ENCODE measurements at places on chromosomes 6 and 20.

- DNase-seq: no peak
Observed at GRCh38 chr6:153101461-153101860, 29.6 kb downstream of the RGS17 start.

- DNase-seq: no peak
Observed at GRCh38 chr6:25086500-25087091, 150.8 kb upstream of the RIPOR2 start.

- no peak for DNase-seq
Observed at GRCh38 chr20:4150070-4150441, 134.7 kb upstream of the RNF24 start.

DNA sequence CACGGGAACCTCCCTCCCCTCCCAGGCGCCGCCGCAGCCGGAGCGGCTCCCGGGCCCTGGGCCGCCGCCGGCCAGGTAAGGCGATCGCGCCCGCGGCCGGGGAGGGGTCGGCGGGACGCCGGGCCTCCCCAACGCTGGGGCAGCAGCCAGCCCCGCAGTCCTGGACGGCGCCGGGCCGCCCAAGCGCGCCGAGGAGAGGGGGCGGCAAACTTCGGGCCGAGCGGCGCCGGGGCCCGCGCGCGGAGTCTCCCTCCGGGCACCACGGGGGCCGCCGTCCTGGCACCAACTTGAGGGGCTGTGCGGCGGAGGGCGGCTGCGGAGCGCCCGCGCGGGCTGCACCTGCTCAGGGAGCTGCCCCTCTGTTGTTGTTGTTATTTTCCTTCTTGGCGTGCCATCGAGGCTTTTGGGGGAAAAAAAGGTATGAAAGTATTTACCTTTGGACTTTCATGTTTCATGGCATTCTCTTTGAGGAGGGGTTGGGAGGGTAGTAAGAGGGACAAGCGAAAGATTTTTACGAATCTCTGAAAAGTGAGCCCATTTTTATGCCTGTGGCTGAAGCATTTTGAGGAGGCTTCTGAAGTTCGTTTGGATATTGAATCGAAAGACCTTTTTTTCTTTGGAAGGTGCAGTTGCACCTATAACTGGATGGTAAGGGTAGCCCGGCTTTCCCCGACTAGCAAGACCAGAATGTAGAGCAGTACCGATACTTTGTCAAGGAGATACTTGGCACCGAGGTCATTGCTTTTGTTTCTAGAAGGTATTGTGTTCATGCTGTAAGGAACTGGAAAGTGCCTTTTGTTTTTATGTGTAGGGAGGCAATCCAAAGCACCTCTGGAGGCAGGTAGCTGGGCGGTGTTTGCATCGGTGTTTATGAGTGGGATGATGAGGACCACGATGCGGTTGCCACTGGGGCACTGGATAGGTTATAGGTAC, at the start of gene RNF182:
Gene RNF182 (plus strand): TSS at position 4 of the 933 bp plus-strand sequence. CDS start 52,168 bp downstream, outside the sequence.
- peak; percentile 17 for DNase-seq

DNA sequence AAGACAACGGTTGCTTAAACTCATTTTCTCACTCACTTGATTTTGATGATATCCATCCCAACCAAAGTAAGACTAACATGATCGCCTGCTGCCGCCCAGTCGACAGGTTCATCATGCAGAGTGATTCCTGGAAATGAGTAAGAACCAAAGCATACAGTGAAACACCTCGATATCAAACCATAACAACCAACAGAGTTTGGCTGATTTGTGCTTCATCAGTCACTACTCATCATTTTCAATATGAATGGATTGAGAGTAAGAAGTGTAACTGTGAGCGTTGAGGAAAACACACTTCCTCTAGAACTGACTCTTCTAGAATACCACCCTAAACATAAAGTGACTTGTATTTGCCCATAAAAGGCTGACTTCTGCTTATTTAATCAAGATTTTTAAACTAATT, 29.2 kb upstream of the ALDH8A1 start:
- no peak for DNase-seq

DNA sequence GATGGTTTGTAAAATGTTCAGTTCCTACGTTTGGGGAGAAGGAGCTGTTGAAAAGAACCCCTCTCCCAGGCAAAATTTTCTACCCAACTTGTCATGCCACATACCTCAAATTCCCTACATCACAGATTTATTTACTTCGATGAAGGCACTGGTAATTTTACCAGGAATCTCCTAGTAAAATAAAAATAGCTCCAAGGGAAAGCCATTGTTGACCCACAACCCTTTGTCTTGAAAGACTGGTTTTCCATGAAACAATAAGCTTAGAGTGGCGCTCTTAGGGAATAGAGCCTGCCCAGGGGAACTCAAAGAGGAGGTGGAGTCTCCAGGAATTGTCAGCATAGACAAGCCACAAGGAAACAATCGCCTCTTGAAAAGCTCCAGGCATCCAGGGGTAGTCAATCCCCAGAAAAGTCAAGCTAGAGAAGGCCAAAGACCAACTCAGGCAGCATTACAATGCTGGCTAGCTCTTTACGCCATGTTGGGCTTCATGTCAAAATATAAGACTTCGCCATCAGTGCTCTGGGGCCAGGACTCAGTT, 99.2 kb upstream of the RREB1 start:
- DNase-seq: no peak

GRCh38 chr6:159819932-159820640, 20.0 kb downstream of the PNLDC1 start:
- no peak for DNase-seq

DNA sequence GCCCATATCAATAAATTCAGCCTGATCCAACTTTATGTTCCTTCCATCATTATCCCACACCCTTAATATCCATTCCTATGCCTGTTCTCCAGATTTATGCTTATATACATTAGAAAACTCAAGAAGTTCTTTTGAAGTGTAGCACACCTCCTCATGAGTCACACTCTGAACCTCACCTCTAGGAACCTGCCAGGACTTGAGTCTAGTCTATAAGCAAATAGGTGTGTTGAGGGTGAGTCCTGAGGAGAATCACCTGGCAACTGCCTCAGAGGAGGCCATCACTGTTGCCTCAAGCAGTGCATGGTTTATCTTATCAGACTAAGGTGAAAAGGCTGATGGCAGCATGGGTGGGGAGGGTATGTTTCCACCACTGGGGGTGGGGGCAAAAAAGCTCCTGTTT, 496.7 kb downstream of the C6orf118 start:
- no peak for DNase-seq

DNA sequence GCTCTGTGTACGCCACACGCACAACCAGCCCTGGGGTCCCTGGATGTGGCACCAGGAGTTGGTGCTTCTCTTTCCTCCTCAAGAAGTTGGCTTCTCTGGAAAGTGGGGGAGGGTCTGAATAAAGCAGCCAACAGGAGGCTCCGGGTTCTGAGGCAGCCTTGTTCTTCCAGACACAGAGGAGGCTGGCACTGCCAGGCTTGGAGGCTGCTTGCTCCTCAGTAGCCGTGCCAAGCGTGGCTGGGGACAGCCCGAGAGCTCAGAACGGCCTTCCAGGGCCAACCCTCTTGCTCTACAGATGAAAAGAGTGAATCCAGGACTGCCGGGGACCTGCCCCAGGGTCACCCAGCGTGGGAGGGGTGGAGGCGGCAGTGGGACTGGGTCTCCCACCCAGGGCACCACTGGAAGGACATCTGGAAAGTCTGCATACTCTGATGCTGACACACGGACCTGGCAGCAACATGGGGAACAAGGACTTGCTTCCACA, 70.4 kb downstream of the SLC22A23 start:
- no peak for DNase-seq

DNA sequence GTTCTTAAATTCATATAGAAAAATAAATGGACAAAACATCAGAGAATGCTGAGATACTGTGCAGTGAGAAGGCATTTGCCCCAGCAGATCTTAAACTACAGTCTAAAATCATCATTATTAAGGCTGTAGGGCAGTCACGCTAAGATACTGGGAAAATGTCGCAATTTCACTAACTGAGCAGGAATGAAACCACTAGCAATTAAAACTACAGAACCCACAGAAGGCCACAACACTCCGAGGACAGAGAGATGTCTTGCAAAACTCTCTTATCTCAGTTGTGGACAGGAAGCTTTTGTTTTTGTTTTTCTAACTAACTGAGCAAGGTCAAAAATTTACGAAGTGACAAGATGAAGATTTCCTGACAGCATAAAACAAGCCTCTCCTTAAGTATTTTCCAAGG, 18.2 kb downstream of the GNAS-AS1 start:
- no peak for DNase-seq

DNA sequence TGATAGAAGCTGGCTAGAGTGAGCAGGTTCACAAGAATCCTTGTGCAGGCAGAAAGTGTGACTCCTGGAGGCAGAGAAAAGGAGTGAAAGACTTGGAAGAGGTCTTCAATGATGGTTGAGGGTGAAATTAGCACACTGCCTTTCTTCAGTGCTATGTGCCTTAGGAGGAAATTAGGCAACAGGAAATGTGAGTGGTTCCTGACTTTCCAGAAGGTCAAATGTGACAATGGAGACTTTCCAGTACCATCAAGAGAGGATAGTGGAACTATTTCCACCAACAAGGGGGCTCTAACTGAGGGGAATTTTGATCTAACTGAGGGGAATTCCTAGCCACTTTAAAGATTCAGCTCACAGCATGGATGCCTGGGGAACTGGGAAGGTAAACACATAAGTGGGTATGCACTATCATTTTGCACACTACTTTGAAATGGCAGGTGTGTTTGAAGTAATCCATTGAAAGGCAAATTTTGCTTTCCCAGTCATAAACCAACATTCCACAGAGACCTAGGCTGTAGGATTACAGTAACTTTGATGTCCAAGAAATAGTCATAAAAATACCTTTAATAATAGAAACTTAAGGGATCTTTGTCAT, 90.0 kb downstream of the PERP start:
- DNase-seq: no peak

DNA sequence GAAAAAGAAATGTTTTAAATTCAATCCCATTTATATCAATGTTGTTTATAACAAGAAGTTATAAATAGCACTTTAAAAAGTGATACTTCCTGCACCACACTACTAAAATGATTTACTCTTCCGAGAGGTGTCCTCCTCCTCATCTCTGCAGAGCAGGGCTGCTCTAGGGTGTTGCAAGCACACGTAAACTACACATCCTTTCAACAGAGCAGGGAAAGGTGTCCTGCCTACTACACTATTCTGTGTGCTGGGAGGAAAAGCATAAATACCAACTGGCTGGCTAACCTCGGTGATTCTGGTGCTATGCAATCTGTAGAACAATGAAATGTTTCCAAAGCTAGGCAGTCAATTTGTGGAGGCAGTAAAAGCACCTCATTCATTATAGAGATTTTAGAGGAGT, 89.5 kb upstream of the MAP7 start:
- no peak for DNase-seq

GRCh38 chr20:4797275-4797674, 75.6 kb downstream of the PRND start:
- no peak for DNase-seq

- peak; percentile 94 for DNase-seq
Observed at GRCh38 chr20:59603781-59604541, at the start of gene PHACTR3. Gene PHACTR3 (plus strand): TSS chr20:59604540. CDS start chr20:59605015, 475 bp downstream.

DNA sequence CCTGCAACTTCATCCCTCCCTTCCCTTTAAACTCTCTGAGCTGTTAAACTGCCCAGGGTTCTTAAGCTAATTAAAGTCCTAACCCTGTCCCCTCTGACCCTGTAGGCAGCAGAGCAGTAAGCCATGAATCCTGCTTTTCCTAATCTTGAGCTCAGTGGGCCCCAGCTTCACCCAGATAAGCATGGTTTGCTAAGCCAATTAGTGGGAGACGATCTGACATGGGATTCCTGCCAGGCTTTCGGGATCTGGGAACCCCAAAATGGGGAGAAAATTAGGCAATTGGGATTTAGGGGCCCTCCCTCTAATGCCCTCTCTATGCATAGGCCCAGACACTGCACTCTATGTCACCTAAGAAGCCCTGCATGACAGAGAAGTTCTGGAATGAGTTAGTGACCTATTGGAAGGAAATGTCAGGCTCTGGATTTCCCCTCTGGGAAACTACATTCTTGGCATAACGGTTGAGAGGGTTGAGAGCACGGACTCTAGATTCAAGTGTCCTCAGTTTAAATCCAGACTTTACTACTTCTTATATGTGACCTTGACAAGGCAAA, 4.6 kb downstream of the XKR7 start:
- no peak for DNase-seq
